ENCODE measurements at places on chromosomes 3 and 15.

DNA sequence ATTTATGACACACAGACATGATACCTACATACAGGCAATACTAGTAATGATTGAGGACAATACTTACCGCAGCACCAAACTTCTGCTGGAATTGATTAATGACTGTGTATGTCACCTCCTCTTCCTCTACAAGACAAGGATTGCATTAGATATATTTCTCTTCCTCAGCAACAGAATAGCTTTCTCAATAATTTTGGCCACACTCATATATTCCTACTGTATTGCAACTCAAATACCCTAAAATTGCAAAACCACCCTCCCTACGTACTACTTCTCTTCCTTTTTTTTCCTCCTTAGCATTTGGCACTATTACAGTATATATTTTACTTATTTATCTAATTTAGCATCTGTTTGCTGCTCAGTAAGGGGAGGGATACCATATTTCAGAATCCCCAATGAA, 14.8 kb downstream of the EXD1 start:
- DNase-seq, result no peak

- no peak for DNase-seq
These were observed 36.7 kb downstream of the PXYLP1 start for GRCh38 chr3:141268306-141268705.

DNA sequence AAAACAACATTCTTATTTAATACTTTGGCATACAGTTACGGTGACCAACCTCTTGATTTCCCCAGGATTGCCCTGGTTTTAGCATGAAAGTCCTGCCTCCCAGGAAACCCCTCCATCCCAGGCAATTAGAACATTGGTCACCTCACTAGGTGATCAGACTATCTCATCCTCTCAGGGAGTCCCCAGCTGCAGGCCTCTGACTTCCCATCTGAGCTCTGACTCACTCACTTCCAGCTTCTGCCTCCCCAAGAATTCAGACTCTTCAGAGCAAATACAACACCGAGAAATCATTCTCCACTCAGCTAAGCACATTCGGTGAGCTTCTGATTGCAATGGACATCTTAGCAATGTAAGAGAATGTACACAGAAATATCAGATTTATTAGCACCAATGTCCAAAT, 92.4 kb upstream of the HES1 start:
- DNase-seq, result no peak

DNA sequence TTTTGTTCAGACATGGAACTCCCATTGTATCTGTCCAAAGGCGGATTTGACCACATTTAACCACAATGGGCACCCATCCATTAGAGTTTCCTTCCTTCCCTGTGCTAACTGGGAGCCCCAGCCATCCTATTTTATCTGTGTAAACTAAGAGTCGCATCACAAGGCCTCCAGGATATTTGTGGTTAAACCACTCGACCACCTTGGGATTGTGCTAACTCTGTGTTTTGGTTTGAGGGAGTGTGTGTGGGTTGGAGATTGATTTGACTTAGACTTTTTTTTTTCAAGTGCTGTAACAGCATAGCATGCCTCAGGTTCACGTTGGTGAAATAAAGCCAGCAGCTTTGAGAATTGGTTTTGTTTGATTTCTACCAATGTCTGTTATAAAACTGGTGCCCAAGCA, 100.4 kb upstream of the TP63 start:
- no peak for DNase-seq

GRCh38 chr3:64260431-64260830, 35.2 kb upstream of the PRICKLE2 start:
- no peak for DNase-seq

GRCh38 chr3:112233083-112233482, 60.9 kb downstream of the SLC9C1 start:
- DNase-seq, result no peak

GRCh38 chr3:81375921-81376320, 385.5 kb downstream of the GBE1 start:
- DNase-seq, result no peak

GRCh38 chr3:149967086-149967685, 3.5 kb downstream of the PFN2 start:
- no peak for DNase-seq

GRCh38 chr15:56356616-56357015, 8.6 kb upstream of the TEX9 start:
- DNase-seq, result no peak

- DNase-seq, result no peak
These were observed 44.4 kb downstream of the ANXA2 start for GRCh38 chr15:60353245-60353920.

- no peak for DNase-seq
These were observed 97.8 kb downstream of the IGSF11 start for GRCh38 chr3:118936811-118937210.

DNA sequence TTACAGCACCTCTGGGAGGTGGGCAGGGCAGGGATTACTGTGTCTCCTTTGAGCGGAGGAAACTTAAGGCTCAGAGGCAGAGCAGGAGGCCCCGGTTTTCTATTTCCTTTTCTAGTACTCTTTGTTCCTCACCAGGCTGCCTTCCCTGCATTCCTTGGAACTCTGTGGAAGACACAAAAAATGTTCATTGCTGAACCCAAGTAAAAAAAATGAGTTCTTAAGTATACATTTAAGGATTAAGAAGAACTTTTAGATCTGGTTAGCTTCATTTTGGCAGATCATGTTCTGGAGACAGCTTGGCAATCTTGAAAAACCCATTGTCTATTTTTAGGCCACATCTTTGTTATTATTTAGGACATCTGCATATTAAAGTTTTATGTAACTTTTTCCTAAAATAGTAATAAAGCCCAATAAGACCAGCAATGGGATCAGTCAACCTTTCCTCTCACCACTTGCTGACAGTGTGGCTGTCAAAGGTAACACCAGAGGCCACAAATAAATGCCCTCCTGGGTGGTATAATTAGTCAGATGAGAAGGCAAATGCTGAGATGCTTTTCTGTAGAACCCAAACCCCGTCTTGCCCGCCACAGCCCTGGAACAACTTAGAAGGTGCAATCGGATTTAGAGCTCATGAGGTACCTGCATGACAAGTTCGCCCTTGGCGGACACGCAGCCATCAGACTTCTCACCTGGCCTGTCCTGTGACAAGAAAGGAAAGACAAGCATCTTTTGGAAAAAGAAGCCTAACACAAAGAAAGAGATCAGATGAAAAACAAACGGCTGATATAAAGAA, 97.2 kb downstream of the DGKG start:
- DNase-seq, result no peak

DNA sequence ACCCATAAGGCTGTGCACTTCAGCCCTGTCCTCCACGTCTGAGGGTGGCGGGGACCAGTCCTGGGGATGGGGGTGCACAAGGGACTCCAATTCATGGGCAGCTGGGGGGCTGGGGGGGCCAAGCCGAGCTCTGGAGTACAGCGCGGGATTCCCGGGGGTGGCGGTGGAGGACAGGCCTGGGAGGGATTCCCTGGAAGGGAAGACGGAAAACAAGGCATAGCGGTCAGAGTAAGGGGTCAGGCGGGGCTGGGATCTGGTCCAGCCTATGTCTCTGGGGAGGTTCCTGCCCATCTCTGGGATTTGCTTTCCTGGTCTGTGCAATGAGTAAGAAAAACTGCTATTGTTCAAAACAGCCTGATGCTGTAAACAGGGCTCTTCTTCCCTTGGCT, 8.1 kb upstream of the IGDCC3 start:
- DNase-seq, result no peak

GRCh38 chr3:88767746-88768145, 339.7 kb upstream of the EPHA3 start:
- no peak for DNase-seq

- DNase-seq, result no peak
These were observed 188.3 kb downstream of the LSAMP start for GRCh38 chr3:116256843-116257485.

DNA sequence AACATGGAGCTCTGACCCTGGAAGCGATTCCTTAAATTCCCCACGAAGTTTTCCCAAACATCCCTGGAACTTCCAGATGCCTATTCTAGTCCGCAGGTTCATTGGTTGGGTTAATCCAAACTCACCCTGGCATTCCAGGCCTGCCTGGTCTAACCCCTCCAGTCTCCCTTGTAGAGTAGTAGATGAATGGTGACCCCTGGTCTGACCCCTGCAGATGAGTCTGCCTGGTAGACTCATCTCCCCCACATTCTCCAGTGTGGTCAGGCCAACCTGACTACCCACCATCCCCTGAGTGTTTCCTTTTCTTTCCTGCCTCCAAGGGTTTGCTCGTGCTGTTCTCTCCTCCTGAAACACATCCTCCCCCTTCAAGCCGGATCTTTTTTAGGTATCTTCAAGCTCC, 10.8 kb upstream of the HRH1 start:
- no peak for DNase-seq

All from left renal cortex interstitium (tissue), 4 donors.